ENCODE measurements at places on chromosomes 16 and 17.

- DNase-seq: no peak
These were observed 997.6 kb upstream of the RBFOX1 start for GRCh38 chr16:6335072-6335471.

DNA sequence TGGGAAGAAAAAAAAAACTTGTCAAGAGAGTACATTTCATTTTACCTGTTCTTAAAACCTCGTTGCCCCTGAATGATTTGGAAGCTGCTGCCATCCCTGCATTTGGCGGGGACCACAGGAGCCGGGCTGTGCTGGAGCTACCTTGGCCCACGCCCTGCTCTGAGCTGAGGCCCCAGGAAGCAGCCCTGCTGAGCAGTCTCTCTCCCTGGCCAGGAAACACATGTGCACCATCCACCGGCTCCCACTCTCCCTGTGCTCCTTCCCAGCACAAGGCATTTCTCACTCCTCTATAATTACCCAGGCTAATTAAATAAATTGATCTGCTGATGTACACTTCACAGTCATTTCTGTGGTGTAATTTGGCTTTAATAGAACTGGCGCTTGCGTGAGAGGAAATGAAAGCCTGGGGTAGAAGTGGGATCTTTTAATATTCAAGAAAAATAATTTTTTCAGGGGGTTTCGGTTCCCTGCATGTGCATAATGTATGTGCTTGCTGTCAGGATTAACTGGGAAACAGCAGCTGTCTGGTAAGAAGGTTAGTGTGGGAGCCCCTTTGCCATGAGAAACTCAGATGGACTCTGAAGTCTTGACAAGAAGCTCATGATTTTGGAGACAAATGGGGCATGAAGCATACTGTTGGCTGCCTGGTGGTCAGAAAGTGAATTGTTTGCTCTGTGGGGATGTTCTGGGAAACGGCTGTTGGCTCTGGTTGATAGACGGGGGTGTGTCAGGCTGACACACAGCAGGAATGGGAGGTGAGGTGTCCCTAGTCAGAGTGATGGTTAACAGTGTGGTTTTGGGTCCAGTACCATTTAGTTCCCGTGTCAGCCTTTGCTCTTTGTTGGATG, 252.3 kb upstream of the EEF2KMT start:
- DNase-seq: no peak

- no peak for DNase-seq
These were observed 42.2 kb downstream of the RPTOR start for GRCh38 chr17:80586846-80587228.

- no peak for DNase-seq
These were observed 8.7 kb downstream of the THRA start for GRCh38 chr17:40071313-40072039.

DNA sequence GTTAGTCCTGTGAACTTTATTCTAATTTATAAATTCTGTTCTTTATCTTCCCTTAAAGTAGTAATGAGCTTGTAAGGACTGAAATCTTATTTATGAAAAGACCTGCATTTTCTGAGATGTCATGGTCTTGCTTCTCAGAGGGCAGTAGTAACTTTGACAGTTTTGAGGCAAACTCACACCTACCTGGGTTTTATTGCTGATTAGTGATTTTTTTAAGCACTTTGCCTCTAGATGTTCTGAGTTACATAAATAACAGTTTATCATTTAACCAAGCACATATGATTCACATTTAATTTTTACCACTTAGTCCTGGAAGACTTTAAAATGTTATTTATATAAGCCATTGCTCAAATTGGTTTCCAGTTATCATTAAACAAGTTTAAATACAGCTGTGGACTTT, 10.7 kb downstream of the DUSP14 start:
- DNase-seq: no peak

- no peak for DNase-seq
These were observed 254.6 kb downstream of the HS3ST3A1 start for GRCh38 chr17:13346996-13347762.

GRCh38 chr17:64327201-64327930, 63.3 kb downstream of the PECAM1 start:
- no peak for DNase-seq

DNA sequence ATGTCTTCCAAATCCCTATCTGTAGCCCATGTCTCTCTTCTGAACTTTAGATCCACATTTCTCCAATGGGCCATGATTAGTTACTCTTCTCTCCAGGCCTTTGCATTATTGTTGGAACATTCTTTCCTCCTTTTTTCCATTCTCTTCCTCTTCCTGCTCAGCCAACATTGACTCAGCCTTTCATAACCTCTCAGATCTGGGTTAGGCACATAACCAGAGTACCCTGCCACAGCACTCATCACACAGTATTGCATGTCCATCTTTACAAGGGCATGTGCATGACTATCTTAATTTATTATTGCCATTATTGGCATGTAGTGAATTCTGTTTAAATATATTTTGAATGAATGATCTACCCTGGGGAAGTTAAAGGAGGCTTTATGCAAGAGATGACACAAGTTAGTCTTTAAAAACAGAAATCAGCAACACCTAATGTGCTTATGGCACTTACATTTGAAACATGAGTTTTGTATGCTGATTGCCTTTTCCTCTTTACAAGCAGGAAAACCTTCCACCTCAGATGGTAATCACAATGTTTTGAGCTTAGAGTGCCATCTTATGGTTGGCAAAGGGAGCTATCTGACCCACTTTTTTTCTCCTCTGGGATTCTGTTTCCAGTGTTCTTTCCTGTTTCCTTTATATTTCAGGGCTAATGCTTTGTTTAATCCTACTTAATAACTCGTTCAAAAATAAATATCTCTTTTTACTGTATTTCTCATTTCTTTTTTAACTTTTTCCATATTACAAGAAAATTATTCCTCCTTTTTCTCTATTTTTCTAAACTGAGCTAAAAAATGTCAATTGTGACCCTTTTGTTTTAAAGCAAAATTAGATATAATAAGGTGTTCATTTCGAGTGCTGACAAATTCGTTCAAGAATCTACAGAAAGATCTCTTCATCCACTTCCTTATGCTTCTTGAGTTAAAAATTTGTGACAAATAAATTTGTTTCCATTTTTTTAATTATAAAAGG, 151.0 kb upstream of the RBL2 start:
- DNase-seq: no peak

DNA sequence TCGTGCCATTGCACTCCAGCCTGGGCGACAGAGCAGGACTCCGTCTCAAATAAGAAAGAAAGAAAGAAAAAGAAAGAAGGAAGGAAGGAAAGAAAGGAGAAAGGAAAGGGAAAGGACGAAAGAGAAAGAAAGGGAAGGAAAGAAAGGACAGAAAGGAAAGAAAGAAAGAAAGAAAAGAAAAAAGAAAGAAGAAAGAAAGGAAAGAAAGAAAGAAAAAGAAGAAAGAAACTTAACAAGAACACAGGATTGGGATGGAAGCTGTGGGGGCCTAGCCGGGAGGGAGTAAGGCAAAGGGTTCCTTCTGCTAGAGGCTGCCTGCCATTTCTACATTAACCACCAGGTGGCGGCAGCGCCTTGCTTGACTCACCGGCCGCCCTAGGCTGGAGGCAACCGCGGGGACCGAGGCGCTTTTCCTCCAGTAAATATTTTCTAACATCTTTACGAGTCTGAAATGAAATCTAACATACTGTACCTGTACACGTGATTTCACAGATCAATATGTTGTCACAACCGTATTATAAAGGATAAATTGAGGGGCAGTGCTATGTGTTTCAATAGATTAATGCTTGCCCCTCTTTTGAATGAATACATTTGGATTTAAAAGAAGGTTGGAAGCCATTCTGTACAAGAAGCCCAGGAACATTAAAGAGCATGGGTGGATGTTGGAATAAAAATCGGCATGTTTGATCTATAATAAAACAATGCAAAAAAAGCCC, 6.1 kb downstream of the GJD3 start:
- DNase-seq: peak; percentile 84

DNA sequence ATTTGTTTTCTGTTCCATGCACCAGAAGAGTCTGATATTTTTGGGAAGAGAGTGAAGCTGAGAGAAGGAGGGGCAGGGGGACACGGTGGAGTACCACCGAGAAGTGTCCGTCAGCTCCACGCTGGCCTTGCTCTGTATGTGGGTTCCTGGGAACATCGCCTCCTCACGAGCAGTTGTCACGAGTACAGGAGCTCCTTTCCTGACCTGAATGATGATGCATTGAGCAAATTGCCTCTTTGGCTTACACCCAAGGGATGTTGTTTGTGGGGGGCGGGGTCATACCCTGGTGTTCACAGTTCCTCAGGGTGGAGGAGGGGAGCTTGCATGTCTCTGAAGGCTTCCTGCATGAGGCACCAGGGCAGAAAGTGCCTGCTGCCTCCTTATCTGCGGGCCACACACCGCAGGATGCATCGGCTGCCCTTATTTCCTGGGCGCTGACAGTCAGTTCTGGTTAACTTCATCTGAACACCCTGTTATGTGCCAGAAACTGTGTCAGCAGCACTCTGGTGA, 36.2 kb downstream of the RGS9 start:
- DNase-seq: peak; percentile 35

- DNase-seq: no peak
These were observed 43.4 kb downstream of the METTL16 start for GRCh38 chr17:2468270-2468669.
